ENCODE measurements at places on chromosomes 16 and 17.

- no peak for DNase-seq
Observed at GRCh38 chr17:31731118-31731517, 127.9 kb downstream of the COPRS start.

GRCh38 chr16:66926961-66927436, 1.7 kb upstream of the RRAD start:
- no peak for DNase-seq

GRCh38 chr16:76518781-76519180, 241.6 kb downstream of the CNTNAP4 start:
- DNase-seq = no peak

- no peak for DNase-seq
Observed at GRCh38 chr16:74192281-74192797, 104.3 kb upstream of the PSMD7 start.

DNA sequence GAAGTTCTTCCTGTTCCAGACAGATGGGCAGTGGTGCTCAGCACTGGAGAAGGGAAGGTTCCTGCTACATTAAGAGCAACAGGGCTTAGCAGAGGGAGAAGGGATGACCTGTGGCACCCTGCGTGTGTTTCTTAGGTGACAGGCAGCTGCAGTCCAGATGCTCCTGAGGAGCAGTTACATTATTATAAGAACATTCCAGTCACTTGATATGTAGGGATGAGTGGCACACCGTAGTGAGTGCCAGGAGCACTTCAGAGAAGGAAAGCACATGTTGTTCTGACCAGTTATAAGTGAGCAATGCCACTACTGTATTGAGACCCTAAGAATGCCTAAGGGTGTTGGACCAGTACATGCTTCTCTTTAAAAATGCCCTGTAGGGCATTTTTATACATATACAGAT, 39.9 kb upstream of the MRC2 start:
- no peak for DNase-seq

GRCh38 chr16:30367349-30368009, 2.8 kb downstream of the TBC1D10B start:
- DNase-seq = no peak

GRCh38 chr17:48488548-48489106, 42.2 kb downstream of the HOXB1 start:
- DNase-seq = peak; percentile 96
